Activated B cell treated with CpG ODN at 0.5 μM for 24 hours (primary cell): ENCODE measurements at places on chromosomes 5 and 9.

GRCh38 chr5:170818232-170818631, 34.7 kb downstream of the GABRP start:
- DNase-seq: no peak

DNA sequence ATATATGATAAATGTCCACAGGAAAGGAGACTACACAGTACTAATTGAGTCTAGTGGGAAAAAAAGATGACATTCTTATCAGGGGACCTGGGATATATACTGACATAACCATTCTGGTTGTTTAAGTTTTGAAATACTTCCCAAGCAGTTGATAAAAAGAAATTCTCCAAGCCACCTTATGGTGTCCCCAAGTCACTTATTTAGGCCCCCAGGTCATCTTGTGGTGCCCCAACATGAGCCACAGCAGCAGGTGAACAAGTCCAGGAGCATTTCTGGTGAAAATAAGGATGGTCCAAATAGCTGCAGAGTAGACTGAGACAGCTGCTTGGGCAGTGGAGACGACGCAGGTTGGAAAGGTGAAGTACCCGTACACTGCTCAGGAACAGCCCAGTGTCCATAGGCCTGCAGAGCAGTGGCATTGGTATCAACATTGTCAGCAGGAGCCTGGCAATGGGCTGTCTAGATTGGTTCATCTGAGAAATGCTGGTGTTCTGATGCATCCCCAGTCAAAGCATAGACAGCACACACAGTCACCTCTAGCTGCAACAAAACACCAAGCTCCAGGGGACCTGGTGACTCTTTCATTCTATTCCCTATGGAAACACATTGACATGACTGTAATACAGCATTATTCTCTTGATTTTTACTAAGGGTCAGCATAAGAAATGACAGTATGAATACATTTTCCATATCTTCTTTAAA, 430.6 kb downstream of the NR2F1-AS1 start:
- DNase-seq: no peak

DNA sequence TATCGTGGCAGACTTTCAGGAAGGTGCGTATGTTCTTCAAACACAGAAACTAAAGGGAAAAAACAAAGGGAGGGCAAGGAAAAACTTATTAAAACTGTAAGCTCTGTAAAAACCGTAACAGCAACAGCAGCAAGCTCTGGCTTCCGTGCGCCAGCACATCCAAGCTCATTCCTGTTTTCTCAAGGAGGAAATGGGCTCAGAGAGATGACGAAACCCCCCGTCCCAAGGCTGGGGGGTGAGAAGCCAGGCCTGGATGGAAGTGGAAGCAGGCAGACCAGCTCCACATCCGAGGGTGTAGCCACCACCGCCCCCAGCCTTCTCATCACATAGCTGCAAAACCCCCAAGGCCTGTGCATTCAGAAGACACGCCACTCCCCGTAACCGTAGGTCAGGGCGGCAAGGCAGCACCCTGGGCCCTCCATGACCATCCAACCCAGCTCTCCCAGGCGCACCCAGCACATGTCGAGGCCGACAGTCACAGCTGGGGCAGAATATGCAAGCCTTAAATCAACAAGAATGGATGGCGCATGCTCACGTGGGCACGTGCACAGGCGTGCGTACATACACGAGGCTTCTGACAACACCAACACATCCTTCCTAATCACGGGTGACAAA, 52.8 kb downstream of the VAV2 start:
- no peak for DNase-seq

GRCh38 chr5:72618708-72619107, 111.5 kb upstream of the ZNF366 start:
- DNase-seq: no peak

DNA sequence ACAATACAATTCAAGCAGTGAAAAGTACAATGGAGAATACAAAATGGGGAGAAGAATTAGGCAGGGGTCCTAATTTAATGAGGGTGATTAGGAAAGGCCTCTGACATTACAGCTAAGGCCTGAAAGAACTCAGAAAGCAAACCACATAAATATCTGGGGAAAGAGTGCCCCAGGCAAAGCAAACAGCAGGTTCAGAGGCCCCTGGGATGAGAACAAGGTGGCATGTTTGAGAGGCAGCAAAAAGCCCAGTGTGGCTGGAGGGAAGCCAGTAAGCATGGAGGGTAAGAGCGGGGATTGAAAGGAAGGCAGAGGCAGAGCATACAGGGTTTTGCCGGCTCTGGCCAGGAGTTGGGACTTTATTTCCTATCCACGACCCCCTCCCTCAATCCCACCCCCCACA, 33.4 kb upstream of the VDAC1 start:
- DNase-seq: no peak

DNA sequence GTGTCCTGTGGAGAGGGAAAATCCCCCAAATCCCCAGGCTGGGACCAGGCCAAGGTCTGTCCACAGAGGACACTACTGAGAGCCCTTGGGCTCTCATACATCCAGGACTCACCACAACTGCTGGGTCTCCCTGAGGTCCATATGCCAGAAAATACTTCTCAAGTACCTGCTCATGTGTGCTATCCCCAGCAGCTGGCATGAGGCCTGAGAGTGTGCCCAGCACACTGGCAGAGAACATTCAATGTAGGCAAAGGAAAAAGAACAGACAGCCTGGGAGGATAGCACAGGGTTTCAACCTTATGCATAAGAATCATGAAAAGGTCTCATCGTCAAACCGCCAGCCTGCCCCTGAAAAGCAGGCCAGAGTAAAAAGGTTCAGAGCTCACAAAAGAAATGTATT, 154.1 kb upstream of the TAS2R1 start:
- DNase-seq: no peak

DNA sequence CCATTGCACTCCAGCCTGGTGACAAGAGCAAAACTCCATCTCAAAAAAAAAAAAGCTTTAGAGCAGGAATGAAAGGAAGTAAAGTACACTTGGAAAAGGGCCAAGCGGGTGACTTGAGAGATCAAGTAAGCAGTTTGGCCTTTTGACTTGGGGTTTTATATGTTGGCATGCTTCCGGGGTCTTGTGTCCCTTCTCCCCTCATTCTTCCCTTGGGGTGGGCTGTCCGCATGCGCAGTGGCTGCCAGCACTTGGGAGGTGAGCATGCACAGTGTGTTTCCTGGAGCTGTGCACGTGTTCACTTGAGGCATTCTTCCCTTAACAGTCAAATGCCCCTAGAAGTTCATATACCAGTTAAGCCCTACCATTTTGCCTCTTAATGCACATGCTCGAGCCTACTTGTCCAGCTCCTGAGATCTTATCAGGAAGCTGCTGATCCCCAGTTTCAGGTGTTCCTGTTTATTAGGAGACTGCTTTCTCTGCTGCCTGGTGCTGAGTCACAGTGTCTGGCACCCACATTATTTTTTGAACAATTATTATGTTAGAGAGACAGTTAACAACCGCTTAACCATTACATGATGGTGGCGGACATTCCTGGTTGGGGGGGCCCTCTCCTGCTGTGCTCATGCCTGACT, 32.6 kb upstream of the PRRC2B start:
- DNase-seq: no peak

GRCh38 chr9:129353697-129354336, 175.8 kb upstream of the IER5L start:
- no peak for DNase-seq

DNA sequence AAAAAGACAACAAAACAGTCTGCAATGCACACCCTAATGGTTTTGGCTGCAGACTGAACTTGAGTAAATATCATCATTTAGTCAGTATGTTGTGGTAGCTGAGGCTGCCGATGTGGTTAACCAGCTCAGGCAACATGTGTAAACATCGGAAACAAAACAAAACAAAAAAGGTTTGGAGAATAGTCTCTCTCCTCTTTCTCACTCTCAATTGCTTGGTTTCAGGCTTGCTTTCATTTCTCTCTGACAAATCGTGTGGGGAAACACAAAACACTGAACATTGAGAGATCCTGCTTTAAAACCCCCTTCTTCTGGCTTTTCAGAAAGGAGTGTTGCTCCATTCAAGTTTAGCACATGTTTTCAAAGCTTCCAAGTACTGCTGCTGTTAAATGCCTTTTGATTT, 453.3 kb downstream of the BNC2 start:
- no peak for DNase-seq

- no peak for DNase-seq
These were observed 95.8 kb downstream of the ANKRD18B start for GRCh38 chr9:33619666-33620404.

DNA sequence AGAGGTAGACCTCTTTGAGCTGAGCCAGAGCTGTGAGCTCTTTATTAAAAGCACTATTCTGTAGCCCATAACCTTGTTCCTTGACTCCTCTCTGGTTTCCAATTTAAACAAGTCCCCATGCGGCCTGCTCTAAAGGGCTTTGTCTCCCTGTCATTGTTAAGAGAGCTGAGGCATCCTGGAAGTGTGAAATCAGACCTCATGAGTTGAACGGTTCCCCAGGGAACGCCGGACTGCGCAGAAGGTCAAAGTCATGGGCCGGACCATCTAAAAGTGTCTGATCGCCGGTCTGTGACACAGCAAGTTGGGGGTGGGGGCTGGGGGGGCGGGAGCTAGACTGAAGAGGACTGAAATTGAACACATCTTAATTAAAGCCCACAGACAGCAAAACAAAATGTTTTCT, 265.8 kb downstream of the SLF1 start:
- DNase-seq: no peak
